ENCODE measurements at places on chromosomes 2 and 18.

DNA sequence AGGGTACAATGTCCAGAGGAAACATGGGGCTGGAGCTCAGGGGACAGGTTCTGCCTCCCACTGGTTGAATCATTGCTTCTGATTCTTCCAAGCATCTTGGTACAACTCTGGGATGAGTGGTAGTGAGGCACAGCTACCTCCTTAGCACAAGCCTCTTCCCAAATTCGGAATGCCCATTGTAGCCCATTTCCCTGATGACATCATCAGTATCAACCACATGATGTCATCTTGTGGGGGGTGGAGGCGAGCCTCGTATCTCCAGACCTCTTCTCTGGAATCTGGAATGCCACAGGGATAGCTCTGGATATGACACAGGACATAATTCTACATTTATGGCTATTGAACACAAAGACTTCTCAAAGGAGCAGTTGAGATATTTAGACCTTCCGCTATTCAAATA is 715.2 kb downstream of the RNF144A start:
- no peak for DNase-seq

DNA sequence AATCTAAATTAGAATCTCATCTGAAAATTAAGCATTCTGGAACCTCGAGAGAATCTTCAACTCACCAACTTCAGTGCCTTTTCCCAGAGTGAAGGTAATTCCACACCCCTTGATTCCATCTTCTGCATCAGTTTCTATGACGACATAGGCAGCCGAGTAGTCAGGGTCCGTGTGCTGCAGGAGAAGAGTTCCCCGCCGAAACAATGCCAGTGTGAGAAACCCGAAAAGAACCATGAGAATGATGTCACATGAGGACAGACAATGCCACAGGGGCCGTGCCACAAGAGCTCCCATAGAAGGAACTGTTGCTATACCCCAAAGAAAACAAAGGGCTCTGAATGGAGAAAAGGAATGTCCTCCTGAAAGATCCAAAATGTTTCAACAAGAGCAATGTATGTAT is 6.0 kb downstream of the ENOSF1 start:
- DNase-seq: no peak

GRCh38 chr2:216637472-216637871 is 4.3 kb downstream of the IGFBP2 start:
- no peak for DNase-seq

GRCh38 chr2:11024687-11025086 is 113.0 kb downstream of the KCNF1 start:
- DNase-seq: no peak

GRCh38 chr18:14947482-14948162 is 199.7 kb downstream of the ANKRD30B start:
- DNase-seq: no peak

DNA sequence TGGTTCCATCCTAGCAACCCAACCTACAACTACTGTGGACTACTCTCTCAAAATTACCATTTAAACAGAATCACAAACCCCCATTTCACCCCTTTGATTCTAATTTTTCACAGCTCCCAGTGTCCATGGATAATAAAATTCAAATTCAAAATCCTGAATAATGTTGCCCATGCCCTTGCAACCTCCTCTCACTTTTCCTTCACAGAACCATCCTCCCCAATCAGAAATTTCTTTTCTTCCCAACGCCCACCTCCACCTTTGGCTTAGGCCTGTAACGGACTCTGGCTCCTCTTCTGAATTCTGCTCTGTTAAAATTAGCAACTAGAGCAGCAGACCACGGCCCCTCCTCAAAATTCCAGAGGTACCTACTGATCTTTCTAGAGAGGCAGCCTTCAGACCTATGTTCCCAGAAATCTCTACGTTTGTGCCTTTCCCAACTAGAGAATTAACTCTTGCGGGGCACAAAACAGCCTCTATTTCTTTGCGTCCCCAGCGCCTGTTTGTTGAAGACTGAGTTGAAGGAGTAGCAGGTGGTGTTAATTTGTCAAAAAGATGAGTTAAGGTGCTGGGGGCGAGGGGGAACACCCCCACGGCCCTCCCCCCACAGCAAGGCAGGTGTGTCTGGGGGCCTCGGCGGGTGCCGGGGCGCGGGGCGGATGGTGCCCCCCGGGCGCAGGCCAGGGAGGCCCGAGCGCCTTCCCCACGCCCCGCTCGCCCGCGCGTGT is 428 bp upstream of the MAP3K20 start:
- no peak for DNase-seq

DNA sequence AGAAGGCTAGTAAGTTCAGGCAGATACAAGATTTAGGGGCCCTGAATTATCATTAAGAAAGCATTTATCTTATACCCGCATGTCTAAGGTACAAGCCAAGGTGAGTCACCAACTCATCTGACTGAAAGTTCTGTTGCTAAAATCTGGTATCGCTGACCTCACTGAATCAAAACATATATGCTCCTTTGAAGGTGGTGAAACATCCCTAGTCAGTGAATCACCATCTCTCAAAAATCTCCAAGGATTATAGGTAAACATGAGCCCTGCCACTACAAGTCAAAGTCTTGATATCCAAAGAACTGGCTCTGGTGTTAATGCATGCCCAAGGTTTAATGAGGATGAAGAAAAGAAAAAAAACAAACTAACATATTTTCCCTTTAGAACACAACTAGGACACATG is 43.5 kb downstream of the IRS1 start:
- no peak for DNase-seq

DNA sequence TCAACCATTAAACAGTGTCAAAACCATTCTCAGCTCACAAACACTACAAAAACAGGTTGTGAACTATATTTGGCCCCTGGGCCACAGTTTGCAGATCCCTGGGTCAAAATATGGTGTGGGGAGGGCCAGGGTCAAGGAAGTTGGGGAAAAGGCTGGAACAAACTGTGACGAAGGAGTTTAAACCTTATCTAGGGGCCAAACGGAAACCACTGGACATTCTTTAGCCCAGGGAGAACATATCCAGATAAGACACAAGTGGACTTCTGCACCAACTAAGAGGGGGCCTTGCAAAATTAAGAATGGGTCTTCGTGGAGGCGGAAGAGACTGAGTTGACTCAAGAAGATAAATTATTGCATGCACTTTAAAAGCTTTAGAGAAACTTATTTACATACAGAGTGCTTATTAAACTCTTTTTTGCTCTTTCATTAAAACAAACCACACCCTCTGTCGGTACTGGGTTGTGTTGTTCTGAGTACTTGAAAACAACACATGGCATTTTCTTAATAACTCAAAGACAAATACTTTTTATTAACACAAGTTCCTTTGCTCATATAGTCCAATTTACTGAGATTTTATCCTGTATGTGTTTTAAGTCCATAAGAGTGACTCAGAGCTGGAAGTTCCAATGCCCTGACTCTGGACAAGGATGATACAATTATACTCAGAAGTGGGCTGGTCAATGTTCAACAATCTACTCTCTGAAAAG is 5.3 kb upstream of the ASAP2 start:
- no peak for DNase-seq

- DNase-seq: no peak
These were observed 1.5 kb downstream of the SMYD1 start for GRCh38 chr2:88069117-88069516.

- DNase-seq: no peak
These were observed 170.3 kb upstream of the SETBP1 start for GRCh38 chr18:44510390-44510789.

DNA sequence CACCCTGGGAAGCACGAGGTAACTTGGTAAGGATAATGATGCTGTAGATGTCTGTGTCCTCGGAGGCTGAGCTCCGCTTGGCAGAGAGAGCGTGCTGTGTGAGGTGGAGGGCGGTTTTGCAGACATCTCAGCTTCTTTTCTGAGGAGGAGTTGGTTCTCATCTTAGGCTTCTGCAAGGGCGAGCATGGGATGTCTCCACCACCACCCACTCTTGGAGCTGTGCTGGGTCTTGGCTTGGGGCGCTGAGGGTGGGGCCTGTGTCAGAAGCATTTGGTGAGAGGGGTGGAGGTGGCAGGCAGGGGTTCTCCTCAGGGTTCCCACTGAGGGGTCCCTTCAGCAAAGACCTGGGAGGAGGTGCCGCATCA is 9.2 kb downstream of the OXER1 start:
- no peak for DNase-seq

DNA sequence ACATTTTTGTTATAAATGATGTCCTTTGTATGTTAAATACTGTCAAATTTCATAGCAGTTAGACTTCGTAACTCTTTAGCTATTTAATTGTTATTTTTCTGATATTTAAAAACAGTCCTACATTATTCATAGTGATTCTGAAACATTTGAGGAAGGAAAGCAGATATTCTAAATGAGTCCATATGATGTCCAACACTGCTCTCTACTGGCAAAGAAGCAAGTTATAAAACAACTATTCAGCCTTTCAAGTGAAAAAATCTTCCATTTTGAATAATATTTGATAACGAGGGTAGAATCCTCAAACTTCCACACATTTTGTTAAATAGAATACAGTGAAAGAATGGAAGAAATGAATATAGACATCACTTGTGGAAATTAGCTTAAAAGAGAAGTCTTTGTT is 220.8 kb downstream of the GULP1 start:
- DNase-seq: no peak

- DNase-seq: no peak
These were observed 39.1 kb downstream of the OSBPL6 start for GRCh38 chr2:178233428-178233827.

- DNase-seq: no peak
These were observed 230.6 kb upstream of the LRATD1 start for GRCh38 chr2:14401873-14402272.

DNA sequence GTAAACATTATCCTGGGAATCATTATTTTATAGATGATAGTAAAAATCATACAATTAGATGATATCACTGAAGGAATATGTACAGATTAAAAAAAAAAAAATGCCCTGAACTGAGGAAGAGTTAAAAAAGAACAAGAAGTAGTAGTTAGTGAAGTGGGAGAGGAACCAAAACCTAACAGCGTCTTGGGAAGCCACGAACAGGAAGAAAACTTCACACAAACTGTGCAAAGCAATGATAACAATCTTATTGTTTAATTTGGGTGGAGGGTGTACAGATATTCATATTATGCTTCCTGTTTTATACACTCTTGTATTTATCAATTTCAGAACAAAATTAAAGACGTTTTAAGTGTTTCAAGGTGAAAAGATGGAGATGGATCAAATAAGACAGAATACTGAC is 3.5 kb downstream of the HEATR5B start:
- DNase-seq: no peak

- DNase-seq: no peak
These were observed 76.6 kb downstream of the INPP4A start for GRCh38 chr2:98521266-98521665.

DNA sequence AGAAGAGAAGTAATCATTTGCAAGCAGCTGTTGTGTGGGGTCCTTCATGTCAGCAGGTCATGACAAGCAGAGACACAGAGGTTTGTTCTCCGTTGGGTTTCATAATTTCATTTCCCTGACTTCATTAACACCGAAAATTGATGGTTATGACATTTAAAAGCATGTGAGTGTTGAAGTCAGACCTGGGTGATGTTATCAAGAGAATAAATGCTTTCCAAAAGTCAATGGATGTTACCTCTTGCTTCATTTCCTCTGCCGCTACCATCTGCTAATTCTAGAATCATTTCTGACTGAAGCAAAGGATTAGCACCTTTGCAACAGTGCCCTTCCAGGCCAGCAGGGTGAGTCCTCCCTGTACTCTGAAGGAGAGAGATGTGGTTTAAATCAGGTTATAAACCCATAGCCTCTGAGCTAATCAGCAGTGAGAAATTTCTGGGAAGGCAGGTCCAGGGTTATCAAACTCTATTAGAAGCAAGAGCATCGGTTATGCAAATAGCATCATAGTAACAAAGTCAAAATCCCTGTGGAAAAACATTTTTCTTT is 446.2 kb downstream of the PIK3C3 start:
- DNase-seq: no peak

GRCh38 chr2:124025171-124025580 is at the start of gene CNTNAP5:
CNTNAP5 (plus strand) TSS chr2:124025287; CDS start chr2:124025651, 364 bp downstream.
- peak; percentile 76 for DNase-seq

GRCh38 chr2:184743096-184743495 is 144.8 kb downstream of the ZNF804A start:
- no peak for DNase-seq

DNA sequence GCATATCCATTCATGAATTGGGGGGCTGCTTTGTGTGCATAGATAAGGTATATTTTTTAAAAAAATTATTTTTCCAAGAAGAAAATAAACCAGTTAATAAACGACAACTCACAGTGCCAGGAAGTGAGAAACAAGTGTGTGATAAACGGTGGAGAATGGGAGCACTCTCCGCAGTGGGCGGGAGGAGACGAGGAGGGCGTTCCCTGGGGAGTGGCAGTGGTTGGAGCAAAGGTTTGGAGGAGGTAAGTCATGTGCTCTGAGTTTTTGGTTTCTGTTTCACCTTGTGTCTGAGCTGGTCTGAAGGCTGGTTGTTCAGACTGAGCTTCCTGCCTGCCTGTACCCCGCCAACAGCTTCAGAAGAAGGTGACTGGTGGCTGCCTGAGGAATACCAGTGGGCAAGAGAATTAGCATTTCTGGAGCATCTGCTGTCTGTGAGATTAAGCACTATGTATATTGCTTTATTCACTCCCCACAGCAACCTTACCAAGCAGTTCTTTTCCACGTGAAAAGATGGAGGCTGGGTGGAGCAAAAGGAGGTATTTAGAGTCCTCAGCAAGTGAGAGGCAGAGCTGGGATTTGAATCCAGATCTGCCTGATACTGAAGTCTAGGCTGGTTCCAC is 27.0 kb upstream of the CASP8 start:
- DNase-seq: no peak

- no peak for DNase-seq
These were observed 56.6 kb upstream of the ALPP start for GRCh38 chr2:232321817-232322559.

GRCh38 chr2:129276978-129277584 is 702.4 kb upstream of the RAB6C start:
- no peak for DNase-seq

GRCh38 chr2:88880441-88880953 is 189.0 kb downstream of the RPIA start:
- no peak for DNase-seq

DNA sequence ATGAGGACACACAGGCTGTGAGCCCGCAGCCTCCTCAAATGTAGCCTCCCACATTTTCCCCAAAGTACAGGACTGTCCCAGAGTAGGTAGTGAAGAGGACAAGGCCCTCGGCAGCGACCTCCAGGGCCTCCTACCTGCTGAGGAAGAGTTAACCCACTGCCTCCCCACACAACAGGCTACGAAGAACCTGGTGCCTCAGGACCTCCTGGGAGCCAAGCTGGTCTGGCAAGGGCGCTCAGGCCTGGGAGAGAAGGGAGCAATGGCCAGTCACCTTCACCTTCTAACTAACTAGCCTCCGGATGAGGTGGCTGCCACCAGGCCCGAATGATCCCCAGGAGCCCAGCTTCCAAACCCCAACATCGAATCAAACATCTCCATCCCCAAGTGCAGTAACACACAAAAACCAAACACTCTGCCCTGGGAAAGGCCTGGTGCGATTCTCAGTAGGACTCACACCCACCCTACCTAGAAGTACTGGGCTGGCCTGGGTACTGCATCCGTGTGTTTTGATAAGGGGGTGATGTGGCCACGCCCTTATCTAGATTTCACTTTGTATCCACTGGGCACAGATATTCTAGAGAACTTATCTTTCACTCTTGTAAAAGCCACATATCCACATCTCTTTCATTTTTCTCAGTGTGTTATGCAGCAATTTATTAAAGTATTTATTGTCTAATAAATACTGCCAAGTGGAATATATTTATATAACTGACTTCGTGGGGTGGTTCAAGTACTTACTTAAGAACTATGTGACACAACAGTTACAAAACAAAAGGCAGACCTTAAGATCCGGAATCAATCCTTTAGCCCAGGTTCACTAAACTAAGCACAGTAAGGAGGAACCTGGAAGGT is 9.7 kb downstream of the ERFE start:
- no peak for DNase-seq
